SW 1271 (cell line): ENCODE measurements at places on chromosomes 1 and 21.
A peak's percentile ranks its signal among the peaks of the same experiment; 100 is the strongest.

- DNase-seq, result no peak
Observed at GRCh38 chr1:186849271-186849671, 20.5 kb downstream of the PLA2G4A start.

GRCh38 chr1:160366731-160367515, at the start of gene NHLH1:
Gene NHLH1, plus strand, starts transcription at chr1:160367071. Its CDS starts 3,661 bp downstream, at chr1:160370732.
- no peak for DNase-seq

DNA sequence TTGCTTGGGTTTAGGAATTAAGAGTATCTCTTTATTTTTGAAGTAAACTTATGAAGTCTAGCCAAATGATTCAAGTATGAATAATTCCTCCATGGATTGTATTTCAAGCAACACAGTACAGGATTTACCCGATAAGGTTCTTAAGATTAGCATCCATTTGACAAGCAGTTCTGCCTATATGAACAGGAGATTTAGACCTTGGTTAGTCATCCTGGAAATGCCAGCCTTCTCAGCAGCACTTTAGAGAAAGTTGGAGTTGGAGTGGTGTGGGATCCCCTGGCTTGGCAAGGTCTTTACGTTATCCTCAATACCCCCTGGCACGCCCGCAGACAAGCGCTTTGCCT, 1.6 kb downstream of the BCAR3 start:
- DNase-seq, result peak; percentile 51

GRCh38 chr1:2494323-2494693, 18.2 kb downstream of the PLCH2 start:
- peak; percentile 18 for DNase-seq

- DNase-seq, result no peak
Observed at GRCh38 chr1:201795066-201795465, 33.9 kb upstream of the IPO9 start.

GRCh38 chr21:19440792-19441655, 1037.4 kb upstream of the TMPRSS15 start:
- no peak for DNase-seq

GRCh38 chr1:169338617-169339016, 29.0 kb downstream of the NME7 start:
- DNase-seq, result no peak

DNA sequence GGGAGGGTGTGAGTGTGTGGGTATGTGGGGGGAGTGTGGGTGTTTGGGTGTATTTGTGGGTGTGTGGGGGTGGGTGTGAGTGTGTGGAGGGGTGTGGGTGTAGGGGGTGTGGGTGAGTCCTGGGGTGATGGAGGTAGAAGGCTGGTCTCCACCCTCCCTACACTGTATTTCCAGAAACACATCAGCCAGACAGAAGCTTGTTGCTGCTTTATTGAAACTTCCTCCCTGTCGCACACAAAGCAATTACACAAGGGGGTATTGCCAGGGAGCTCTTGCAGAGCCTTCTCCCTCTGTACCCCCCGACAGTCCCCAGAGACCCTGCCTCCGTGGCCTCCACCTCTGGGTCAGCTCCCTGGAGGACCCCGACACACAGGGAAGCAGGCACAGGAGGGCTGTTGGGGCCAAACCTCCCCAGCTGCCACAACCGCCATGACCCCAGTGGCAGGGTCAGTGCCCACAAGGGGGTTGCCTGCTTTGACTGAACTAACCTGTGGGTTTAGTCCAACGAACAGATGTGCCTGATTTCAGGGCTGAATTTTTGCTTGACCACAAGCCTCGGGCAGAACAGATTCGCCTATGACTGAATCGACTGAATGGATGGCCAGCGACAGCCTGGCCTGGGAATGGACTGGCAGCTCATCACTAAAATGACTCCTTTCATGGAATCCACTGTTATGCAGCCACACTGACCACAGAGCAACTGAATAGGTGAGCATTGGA, 9.1 kb upstream of the MATN1 start:
- DNase-seq, result no peak

GRCh38 chr1:213292614-213293013, 241.6 kb downstream of the RPS6KC1 start:
- DNase-seq, result no peak

GRCh38 chr1:167627865-167628641, 2.0 kb upstream of the RCSD1 start:
- DNase-seq, result no peak

DNA sequence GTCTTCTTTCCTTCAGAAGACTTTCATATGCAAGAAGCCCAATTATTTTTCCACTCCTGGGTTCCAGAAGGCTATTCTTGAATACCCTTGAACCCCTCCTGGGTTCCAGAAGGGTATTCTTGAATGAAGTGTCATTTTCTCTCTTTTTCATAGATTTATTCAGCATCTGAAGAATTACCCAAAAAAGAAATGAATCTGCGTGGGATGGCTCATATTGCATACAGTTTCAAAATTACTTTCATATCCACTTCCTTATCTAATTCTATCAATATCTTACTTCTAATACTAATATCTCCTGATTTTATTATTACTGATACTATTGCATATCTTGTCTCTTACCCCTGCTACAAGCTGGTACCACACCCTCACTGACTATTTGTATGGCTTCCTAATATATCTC, 22.6 kb upstream of the RABGAP1L start:
- DNase-seq, result no peak

DNA sequence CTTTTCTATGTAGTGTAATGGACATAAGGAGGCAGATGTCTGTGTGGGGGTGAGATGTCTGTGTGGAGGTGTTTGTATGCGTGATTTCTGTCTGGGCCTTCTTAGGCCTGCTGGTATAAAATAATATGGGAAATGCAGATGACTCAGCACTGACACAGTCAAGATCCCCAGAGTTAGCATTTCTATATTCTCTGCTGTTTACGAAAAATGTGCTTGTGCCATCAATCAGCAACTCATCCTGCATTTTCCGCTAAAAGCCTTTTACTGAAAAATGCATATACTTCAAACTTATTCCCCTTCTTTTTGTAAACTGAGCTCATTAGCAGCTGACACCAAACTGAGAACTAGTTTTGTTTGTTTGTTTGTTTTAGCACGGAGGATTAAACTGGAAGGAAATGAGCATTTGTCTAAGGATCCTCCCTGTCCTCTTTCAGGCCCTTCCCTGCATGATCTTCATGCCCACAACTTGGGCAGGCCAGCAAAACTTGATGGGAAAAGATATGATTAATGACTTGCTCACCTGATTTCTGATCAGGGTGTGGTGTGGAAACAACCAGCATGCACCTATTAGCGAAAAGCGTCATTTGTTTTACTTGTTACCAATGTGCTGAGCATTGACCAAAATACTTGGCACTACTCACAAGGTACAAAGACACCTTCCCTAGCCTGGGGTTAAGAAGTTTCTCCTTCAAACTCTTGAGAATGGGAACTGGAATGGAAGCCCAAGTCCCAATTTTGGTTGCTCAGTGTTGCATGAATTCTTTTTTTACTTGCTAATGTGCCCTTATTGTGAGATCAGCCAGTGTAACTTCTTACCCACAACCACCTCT, 77.4 kb downstream of the NDUFS5 start:
- no peak for DNase-seq

DNA sequence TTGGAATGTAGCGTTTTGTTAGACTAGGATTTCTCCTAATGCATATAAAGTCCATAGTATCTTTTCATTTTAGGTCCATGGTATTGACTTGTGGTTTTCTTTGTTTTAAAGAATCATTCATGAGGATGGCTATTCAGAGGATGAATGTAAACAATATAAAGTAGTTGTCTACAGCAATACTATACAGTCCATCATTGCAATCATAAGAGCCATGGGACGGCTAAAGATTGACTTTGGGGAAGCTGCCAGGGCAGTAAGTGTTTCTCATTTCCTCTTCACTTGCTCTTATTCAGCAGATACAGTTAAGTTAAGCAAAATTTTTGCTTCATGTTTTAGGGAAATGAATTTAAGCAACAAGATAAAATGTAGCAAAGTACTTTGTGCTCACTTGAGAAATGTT, 25.4 kb downstream of the GNAI3 start:
- DNase-seq, result no peak

- no peak for DNase-seq
Observed at GRCh38 chr1:99943223-99943794, 26.5 kb upstream of the SLC35A3 start.
